ENCODE measurements at places on chromosomes 2 and 18.

DNA sequence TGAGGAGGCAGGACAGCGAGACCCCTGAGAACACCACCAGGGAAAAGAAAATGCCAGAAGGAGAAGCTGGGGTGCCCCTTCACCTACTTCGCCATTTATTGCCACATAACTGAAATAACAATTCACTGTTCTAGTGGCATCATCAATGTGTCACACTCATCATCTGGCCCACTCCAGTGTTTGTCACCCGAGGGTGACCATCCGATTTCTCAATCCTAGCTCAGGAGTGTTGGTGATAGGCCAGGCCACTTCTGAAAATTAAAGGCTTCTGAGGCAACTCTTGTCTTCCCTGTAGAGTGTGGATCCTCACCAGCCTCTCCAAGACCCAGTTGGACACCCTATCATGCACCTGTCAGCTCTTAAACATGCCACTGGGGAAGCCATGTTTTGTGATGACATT lies 62.9 kb upstream of the BZW1 start:
- DNase-seq, result no peak

- no peak for DNase-seq
Observed at GRCh38 chr2:68100189-68100588, 37.4 kb upstream of the C1D start.

GRCh38 chr2:25960920-25961319 lies 21.4 kb downstream of the KIF3C start:
- DNase-seq, result no peak

DNA sequence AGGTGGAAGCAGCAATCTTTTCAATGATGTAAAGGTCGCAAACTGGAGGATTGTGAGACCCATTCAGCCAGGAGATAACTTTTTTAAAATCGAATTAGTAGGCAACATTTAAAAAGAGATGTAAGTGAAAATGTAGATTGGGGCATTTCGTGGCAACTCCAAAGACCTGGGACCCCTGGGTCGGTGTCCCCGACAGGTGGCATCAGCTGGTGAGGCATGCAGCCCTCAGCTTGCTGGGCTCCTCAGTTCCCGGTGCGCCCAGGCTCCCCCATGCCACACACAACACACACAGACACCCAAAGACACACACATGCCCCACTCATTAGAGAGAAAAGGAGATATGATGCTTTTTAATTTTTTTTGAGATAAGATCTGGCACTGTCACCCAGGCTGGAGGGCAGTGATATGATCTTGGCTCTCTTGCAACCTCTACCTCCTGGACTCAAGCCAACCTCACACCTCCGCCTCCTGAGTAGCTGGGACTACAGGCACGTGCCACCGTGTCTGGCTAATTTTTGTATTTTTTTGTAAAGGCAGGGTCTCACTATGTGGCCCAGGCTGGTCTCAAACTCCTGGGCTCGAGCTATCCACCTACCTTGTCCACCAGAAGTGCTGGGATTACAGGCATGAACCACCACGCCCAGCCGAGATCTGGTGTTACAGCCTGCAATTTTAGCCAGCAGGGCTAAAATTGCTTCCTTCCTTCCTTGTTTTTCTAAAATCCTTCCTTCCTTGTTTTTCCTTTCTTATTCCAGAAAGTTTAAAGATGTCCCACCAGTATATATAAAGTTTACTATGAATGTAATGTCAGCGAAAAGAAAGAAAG lies 122.6 kb upstream of the EPAS1 start:
- DNase-seq, result no peak

GRCh38 chr2:28276076-28276618 lies 116.5 kb upstream of the FOSL2 start:
- no peak for DNase-seq
